ENCODE measurements at places on chromosomes 7 and 10.

GRCh38 chr10:77601488-77601887, 36.1 kb downstream of the KCNMA1 start:
- no peak for DNase-seq

DNA sequence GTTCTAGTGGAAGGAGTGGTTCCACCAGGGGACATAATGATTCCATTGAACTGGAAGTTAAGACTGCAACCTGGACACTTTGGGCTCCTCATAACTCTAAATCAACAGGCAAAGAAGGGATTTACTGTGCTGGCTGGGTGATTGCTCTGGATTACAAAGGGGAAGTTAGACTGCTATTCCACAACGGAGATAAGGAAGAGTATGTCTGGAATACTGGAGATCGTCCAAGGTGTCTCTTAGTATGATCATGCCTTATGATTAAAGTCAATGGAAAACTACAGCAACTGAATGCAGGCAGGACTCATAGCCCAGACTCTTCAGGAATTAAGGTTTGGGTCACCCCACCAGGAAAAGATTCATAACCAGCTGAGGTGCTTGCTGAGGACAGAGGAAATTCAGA, 310.6 kb upstream of the MGMT start:
- DNase-seq = no peak

DNA sequence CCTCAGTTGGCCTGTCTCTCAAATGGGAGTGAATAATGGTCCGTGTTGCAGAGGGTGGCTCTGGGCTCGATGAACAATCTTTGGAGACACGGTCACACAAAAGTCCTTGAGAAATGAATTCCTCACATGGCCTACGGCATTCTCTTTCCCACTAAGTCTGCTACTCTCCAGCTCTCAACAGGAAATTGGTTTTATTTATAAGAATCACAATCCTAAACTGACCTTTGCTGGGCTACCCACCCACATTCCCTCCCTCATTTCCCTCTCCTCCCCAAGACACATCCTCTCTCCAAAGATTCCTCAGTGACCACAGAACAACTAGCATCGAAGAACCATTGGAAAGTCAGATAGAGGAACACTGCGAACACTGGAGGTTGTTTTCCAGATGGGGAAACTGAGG, 4.7 kb downstream of the AFAP1L2 start:
- DNase-seq = no peak

- no peak for DNase-seq
Measured at GRCh38 chr7:42688056-42688371, 223.9 kb downstream of the C7orf25 start.

DNA sequence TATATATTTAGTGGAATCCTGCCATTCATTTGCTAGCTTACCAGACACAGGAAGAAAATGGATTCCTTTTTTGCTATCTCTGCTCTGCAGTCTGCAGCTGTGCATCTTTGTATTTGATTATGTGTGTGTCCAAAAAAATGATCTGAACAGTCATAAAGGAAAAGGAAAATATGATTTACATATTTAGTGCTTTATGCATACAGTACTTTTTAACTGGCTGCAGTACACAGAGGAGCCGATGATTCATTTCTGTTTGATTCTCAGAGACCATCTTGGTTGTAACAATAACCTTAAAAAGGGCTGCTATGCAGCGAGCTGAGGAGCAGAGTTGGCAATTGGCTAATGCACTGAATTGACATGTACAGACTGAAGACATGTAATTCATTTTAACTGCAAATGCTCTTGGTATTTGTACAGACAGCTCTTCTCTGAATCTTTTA, 151.3 kb upstream of the FZD1 start:
- no peak for DNase-seq

DNA sequence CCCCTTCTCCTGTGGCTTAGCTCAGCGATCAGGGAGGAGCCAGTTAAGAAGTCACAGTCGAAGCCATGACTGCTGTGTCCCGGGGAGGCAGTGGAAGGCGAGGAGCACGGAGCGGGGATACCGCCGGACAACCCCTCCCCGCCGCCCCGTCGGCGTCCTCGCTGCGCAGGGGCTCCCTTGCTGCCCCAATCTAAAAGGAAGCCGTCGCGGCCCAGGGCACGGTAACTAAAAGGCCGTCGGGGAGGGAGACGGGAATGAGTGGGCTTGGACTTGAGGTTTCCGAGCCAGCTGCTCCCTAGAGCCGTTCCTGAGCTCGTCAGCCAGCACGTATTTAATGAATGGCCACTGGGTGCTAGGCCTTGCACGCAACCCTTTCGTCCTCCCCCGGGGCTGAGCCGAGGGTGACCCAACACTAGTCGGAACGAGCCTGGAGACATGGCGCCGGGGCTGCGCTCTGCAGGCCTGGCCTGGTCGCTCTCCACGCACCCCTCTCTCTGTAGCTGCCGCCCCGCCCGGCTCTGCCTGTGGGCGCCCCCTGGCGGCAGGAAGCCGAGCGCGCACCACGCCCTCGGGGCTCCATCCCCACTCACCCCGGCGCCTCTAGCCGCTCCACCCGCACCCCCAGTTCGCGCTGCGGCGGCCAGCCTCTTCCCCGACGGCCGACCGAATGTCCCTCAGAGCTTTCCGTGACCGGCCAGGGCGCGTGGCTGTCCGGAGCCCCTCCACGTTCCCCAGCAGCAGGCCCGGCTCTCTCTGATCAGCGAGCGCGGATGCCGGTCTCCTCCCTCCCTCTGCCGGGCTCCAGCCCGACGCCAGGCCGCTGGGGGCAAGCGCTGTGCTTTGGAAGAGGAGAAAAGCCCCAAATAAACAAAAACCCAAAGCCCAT, 29.3 kb upstream of the KCNK18 start:
- DNase-seq = peak; percentile 66

DNA sequence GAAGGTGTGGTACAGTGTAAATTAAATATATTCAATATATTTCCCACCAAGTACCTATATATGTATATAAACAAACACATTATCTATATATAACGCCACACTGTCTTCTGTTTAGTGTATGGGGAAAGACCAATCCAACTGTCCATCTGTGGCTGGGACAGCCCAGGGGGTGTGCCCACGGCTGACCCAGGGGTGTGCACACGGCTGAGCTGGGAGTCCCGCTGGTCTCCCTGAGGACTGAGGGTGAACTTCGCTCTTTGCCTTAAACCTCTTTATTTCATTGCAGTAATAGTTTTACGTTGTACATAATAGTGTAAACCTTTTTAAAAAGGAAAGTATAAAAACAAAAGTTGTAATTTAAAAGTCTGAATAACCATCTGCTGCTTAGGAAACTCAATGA, 6.3 kb downstream of the EN2 start:
- no peak for DNase-seq

DNA sequence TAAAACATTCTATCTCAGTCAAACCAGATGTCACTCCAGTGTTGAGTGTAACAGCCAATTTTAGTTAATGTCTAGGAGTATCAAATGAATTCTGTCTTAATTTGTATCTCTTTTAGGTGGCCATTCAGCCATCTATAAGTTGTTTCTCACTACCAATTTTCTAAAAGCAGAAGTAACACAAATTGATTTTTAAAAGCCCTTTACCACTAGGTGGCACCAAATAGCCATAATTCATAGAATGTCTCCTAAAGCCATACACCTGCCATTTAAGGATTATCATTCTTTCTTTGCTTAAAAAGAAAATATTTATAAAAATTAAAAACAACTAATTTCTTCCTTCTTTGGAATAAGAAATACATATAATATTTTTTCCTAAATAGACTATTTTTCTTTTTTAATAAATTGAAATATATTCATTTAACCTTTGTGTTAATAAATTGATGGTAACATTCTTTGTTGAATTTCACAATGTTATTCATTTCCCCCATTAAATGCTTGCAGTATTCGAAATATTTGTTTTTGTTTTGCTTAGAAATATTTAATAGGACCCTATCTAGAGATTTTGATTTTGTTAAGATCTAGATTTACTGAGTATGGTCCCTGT, 107.8 kb upstream of the PPP1R3A start:
- peak; percentile 73 for DNase-seq

DNA sequence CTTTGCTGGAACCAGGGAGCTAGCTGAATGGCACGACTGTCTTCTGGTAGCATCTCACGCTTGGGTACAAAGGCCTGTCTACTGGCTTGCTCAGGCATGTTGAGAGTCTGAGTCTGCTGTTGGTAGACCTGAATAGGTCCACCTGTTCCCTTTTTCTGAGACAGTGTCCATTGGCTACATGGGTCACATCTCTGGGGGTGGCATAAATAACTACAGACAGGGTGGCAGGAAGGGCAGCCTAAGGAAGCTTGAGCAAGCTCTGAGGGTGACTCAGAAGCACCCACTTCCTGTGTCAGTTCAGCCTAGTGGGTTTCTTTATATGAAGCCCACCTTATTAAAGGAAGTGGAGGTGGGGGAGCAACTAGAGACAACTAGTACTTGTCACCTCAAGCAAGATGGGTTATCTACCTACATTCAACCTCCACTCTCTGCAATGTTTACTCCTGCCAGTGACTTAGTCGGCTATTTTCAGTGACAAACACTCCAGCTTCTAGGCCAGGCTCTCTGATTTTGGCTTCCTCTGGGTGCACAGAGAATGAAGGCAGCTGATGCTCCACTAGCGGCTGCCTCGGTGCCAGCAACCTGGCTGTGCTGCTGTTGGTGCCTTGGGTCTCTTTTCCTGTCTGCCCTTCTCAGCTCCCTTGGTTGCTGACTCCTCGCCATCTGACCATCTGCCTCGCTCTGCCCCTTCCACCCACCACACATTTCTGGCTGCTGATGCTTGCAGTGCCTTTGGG, 5.7 kb upstream of the ZYX start:
- DNase-seq = peak; percentile 64

GRCh38 chr7:138097064-138097741, 20.9 kb downstream of the AKR1D1 start:
- no peak for DNase-seq

- DNase-seq = no peak
Measured at GRCh38 chr7:16630654-16631053, 14.9 kb downstream of the ANKMY2 start.

- DNase-seq = peak; percentile 37
Measured at GRCh38 chr7:39950473-39951225, 593 bp downstream of the CDK13 start.

DNA sequence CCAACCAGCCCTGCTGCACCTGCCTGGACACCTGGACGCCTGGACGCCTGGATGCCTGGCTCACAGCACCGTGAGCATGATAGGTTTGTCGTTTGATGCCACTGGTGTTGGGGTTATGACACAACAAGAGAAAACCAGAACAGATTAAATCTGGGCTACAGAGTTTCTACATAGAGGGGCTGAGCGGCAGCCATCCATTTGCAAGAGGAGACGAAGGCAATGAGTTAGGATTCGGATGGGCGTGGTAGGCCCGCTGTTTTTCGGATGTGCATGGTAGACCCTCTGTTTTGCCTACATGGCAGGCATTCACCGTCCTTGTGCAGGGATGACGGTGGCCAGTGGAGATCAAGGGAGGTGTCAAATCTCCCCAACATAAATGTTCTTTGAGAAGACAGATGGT, 121.5 kb upstream of the RNF32 start:
- DNase-seq = no peak

DNA sequence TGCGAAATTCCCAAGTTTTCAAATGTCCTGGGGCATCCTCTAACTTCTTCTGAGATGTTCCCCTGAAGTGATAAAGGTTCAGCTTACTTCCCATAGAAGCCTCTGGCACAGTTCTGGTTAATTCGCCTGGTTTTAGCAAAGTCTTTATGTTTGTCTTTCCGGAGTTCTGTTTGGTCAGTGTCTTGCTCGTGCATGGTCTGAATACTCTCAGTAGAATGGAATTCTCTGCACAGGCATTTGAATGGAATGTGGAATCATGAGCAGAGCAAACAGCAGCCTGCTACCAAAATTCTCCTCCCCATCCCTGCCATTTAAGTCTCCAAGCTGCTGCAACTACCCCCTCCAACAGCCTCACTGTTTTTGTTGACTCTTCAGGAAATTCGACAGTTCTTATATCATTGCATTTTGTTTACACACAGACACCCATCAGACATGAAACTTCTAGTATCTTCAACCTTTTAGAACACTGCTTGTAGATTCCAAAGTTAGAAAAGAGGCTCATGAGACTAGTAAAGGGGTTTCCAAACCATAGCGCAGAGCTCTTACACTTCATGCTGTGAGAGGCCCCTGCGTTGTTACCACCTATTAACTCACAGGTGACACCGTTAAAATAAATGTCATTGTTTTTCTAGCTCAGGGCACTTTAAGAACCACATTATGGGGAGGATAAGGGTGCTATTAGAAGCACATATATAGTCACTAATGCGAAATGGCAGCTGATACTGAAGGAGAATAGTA, 129.7 kb downstream of the PLCE1 start:
- no peak for DNase-seq

- no peak for DNase-seq
Measured at GRCh38 chr10:69847883-69848282, 46.2 kb downstream of the COL13A1 start.

DNA sequence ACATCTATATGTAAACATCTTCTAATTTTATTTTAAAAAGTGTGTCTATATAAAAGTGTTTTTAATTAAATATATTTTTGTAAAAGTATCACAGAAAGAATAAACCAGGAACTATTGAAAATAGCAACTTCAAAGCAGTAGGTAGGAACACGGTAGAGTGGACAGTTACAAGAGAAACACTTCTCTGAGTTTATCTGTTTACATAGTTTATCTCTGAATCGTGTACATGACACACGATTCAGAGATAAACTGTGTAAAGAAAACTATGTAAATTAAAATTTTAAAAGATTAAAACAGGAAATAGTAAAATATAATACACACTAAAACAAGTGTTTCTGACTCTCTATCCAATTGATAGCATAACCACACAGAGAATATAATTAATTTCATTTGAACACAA, 25.1 kb upstream of the FAM170B start:
- DNase-seq = no peak

GRCh38 chr7:81482600-81483186, 287.2 kb downstream of the HGF start:
- DNase-seq = no peak

- no peak for DNase-seq
Measured at GRCh38 chr10:42973870-42974692, 102.8 kb upstream of the RET start.

- DNase-seq = no peak
Measured at GRCh38 chr10:113999531-113999930, 44.1 kb upstream of the ADRB1 start.

DNA sequence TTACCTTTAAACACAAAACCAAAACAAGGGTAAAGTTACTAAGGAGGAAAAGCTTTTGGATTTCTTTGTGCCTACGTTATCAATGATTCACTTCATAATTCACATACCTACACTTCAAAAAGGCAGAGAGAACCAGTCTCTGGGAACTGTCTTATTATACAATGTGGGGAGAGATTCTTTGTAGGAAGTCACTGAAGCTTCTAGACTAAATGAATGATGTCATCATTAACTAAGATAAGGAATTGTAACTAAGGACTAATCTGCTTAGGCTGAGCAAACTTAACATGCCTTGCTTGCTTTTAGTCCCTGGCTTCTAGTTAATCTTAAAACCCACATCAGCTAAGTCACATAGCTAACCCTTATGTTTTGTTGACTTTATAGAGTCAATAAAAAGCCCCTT, 771.2 kb downstream of the NXPH1 start:
- no peak for DNase-seq

GRCh38 chr10:46052057-46052790, 6.2 kb upstream of the MSMB start:
- no peak for DNase-seq

Data from CD4-positive, alpha-beta T cell treated with Interleukin-10 for 1 hour (primary cell).